Astrocyte (in vitro differentiated cells and primary cell): ENCODE measurements at places on chromosomes 1 and 21. TPM values are rescaled to one million over a fixed set of nuclear protein-coding genes. Genes with fewer than 3 reads are reported as not detected.
A peak's percentile ranks its signal among the peaks of the same experiment; 100 is the strongest.

DNA sequence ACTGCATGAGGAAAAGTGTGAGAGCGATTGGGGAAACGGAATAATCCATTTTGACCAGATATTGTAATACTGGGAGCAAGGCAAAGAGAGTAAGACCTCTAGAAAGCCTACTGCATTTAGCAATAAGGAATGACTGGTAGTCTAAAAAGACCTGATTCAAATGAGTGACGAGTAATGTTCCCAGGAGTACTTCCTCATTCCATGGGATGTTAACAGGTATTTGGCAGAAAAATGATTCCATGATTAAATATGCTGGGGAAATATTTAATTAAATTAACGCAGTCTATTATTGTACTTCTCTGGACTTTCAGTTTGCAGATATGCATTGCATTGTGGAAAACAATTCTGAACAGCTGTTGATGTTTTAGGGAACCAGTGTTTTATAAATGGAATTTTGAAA lies 105.5 kb downstream of the RPE65 start:
- DNase-seq, result no peak

DNA sequence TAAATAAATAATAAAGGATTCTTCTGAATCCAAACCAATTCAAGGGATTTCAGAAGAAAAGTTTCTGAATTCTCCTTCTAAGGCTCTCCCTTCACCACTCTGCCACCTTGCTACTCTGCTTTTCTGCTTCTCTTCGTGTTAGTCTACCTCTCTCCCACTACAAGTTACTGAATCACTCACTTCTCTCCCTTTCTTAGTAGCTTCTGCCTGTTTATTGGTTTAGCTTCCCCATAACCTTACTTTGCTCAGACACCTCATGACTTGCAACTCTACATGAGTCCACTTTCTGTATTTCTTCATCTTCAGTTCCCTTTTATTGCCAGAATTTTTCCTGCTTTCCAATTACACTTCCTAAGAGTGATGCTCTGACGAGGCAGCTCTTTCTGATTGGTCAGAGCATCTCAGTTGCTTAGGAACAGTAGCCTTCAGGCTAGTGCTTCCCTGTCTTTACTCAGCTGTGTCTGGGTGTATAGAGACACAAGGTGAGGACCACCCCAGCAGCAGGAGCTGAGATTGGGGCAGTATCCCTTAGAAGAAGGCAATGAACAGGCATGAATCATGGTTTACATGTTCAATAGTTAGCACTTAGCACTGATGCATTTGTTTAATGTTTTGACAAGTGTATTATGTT lies 144.6 kb downstream of the SLC30A10 start:
- DNase-seq, result no peak

DNA sequence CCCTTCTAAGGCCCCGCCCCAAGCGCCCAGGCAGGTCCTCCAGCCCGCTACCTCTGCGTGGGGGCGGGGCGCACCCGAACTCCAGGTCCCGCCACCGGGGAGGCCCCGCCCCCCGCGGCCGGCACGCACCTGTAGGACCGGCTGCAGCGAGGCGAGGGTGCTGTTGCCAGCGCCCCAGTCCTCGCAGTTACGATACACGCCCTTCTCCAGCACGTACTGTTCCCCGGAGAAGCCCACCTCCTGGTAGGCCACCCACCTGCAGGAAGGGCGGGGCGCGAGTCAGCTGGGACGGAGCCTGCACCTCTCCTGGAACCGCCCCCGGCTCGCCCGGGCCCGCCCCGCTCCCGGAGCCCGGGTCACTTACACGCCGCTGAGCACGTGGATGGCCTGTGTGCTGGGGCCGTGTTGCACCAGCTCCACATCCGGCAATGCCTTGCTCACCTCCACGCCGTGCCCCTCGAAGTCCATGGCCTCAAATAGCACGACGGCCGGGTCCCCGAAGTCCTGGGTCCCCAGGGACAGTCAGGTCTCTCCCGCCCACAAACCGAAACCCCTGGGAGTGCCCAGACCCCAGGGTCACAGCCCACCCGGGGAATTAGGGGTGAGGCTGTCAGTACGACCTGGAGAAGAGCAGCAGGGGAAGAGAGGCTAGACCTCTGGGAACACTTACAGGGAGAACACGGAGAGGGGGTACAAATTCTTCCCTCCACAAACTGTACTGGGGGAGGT lies 17.3 kb downstream of the CRYBG2 start:
- no peak for DNase-seq

DNA sequence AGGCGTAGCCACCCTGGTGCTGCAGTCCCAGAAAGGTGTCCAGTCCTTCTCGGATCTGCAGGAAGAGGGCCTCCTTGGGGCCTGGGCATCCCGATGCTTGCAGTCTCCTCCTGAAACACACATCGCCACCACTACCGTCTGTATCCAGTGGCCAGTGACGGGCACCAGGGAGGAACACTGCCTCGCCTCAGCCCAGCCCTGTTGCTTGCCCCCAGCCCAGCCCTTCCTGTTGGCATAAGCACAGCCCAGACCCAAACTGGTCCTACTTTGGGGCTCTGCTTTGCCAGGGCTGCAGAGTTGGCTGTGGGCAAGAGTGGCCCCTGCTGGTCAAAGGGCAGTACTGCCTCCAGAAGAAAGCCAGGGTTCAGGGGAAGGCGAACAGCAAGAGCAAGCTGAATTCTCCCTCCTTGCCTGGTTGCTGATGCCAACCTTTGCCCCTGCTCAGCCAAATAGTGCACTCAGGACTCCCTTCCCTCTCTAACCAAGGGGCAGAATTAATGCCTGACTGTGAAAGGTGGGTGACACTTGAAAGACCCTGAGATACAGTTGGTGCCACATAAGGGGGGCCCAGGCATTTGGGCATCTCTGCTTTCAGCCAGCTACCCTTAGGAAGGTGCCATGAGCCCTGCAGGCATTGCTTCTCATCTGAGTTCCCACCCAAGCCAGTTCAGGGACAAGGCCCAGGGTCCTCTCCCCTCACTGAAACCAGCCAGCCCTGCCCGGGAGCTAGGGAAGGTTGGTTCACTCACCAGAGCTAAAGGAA lies 11.1 kb upstream of the ARHGEF2 start:
- DNase-seq, result no peak

CGN gene
- 8.8 and 8.9 TPM in 2 replicates for total RNA-seq

PCP4L1 gene
- 0.26 TPM in 1 of 2 replicates, not detected in the other for total RNA-seq

DNA sequence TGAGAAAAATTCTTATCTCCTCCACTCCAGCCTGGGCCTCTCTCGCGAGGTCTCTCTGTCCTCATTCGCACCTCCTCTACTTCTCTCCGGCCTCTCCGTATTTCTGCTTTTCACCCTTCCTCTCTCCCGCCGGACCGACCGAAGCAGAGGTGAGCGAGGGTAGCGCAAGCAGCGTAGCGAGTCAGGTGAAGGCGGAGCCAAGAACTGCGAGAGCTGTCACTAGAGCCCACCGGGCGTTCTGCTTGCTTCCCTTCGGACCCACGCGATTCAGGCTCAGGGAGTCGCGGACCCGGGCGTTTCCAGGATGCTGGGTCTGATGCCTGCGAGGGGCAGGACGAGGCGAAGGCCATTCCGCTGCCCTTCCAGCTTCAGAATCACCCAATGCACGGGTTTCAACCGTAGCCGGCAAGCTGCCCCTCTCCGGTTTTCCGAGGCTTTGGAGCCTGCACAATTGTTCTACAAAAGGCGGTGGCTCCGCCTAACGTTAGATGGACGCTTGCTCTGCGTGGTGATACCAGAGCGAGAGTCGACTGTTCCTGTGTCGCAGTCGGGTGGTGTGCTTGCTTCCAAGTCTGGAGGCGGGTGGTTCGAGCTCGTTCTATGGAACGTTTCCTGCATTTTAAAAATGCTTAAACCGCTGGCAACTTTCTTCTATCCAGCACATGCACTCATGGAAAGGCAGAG lies 310.2 kb downstream of the FAM72C start:
- DNase-seq, result no peak

DNA sequence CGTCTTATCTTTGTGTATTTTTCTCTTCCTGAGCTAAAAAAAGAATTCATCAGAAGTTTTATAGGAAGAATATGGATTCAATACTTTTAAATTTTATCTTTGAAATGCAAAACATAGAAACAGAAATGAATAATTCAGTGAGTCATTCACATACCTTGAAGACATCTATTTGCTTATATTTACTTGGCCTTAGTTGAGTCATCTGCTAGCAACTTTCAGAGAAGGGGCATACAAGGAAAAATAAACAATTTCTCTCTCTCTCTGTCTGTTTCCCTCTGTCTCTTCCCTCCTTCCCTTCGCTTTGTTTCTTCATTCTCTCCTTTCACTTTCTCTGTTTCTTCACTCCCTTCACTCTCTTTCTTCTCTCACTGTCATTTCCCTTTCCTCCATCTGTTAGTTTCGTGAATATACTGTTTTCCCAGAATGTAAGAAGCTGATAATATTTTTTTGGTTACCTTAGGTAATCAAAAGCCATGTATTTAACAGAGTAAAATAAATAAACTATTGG lies 477.2 kb downstream of the BRINP3 start:
- DNase-seq, result peak; percentile 34

DCST2 gene
- total RNA-seq, result 0.34 and 0.36 TPM in 2 replicates

DNA sequence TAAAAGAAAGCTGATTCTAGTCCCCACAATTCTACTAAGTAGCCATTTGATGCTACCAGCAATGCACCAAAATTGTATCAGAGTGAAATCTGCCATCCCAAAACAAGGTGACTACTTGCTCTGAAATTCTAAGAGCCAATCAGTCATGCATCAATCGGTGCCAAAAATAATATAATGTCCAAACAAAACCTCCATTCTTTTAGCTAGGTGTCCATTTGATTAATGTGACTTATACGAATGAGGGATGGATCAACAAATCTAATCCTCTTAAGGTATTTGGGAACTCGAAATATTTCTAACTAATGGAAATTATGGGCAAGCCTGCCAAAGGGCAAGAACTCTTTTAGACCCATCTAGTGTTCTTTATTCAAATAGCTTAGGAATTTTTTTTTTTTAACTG lies 66.4 kb upstream of the NEK2 start:
- DNase-seq, result peak; percentile 69

CFHR2 gene
- total RNA-seq, result not detected in 2 replicates

CD2 gene
- 0.14 TPM in 1 of 2 replicates, not detected in the other for total RNA-seq

C8A gene
- not detected in 2 replicates for total RNA-seq

SLC9C2 gene
- total RNA-seq, result 0.54 TPM in 1 of 2 replicates, not detected in the other

DNA sequence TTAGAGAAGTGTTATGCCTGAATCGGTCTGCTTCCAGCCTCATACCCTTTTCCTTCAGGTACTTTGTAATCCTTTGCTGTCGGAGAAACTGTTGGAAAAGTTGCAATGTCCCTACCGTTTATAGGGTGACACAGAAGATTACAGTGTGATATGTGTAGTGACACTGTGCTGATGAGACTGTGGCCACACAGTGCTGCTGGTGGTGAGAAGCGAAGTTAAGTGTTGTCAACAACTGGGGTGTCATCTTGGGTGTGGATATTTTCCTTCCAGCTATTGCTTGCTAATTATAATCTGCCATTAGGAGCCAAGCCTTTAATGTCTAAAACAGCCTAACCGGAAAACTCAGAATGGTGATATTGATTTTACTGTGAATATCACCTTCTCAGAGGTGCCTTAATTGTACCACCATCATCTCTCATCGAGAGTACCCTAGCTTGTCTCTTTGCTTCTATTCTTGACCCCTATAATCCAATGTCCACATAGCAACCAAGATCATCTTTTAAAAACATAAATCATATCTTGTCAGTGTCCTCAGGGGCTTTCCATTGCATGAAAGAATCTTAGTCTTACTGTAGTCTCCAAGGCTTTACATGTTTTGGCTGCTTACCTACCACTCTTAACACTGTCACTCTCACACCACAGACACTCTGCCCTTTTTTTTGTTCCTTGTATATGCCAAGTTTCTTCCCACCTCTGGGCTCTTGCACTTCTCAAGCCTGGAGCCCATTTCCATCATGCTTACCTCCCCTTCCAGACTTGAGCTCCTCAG lies 89.4 kb upstream of the PGD start:
- DNase-seq, result no peak

SPRR4 gene
- not detected in 2 replicates for total RNA-seq

DNA sequence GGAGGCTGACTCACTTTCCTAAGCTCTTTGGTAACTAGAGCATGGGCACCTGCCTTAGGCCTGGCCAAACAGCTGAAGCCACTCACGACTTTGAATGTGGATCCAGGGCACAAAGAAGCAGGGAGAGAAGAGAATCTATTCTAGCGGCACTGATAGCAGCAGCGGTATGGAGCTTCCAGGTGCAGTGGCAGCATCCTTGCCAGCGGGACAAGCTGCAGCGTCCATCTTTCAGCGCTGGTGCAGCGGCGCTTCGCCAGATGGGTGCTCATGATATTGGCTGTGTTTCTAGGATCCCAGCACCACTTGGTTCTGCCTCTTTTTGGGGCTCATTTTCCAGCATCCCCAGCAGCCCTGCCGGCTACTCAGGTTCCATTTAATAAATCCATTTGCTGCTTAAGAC lies 184.2 kb downstream of the SLC44A5 start:
- DNase-seq, result no peak

GRCh38 chr1:83882906-83883305 lies 116.0 kb downstream of the TTLL7 start:
- DNase-seq, result peak; percentile 45

- DNase-seq, result no peak
Measured at GRCh38 chr1:227794817-227795192, 20.7 kb upstream of the PRSS38 start.

GRCh38 chr1:41626616-41627375 lies 142.3 kb upstream of the EDN2 start:
- peak; percentile 46 for DNase-seq

DNA sequence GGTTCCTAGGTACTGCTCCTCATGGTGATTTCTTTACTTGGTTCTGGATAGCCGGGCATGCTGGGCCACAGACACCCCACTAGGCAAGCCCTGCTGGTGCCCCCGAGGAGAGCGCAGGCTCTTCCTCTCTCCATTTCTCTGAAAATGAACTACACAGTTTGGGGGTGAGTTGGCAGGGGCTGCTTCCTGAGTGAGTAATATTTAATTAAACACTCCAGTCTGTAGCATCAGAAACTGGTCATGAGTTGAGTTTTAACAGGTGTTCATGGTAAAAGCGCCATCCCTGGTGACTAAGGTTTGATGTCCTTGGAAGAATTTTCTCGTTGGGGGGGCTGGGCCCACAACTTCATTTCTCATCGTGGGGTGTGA lies 1.7 kb downstream of the SPSB1 start:
- peak; percentile 93 for DNase-seq

DNA sequence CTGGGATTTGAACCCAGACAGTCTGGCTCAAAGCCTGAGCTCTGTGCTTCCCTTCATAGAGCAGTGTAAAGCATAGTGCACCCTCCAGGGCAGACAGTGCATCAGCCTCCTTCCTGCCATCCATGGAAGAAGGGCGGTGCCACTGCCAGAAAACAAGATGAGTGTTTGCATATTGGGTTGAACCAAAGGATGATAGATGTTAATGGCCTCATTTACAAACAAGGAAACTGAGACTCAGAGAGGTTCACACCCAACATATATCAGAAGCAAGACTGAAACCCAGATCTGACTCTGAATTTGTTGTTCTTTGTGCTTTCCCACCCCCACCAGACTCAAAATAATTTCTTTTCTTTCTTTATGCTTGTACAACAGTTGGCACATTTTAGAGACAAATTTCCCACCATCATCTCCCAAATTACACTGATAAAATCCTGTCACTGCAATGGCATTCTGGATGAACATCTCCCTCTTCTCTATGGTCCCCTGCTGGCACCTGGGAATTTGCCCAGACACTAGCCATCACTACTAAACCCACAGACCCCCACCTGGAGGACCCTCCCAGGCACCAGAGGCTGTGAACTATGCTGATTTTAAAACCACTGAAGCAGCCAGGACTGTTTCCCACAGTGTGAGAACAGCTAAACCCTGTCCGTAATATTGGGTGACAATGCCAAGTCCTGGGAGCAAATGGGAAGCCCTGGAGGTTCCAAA lies 45.4 kb upstream of the MPZL1 start:
- no peak for DNase-seq
